ENCODE measurements at places on chromosomes 3 and 15.
A peak's percentile ranks its signal among the peaks of the same experiment; 100 is the strongest.

- DNase-seq: no peak
These were observed 74.1 kb upstream of the RAP2B start for GRCh38 chr3:153087595-153088566.

- no peak for DNase-seq
These were observed 283.1 kb upstream of the STAC start for GRCh38 chr3:36097209-36097608.

- no peak for DNase-seq
These were observed 74.0 kb upstream of the LINGO1 start for GRCh38 chr15:77706482-77707244.

GRCh38 chr3:141049681-141050080 lies 1.5 kb upstream of the SPSB4 start:
- DNase-seq: no peak

DNA sequence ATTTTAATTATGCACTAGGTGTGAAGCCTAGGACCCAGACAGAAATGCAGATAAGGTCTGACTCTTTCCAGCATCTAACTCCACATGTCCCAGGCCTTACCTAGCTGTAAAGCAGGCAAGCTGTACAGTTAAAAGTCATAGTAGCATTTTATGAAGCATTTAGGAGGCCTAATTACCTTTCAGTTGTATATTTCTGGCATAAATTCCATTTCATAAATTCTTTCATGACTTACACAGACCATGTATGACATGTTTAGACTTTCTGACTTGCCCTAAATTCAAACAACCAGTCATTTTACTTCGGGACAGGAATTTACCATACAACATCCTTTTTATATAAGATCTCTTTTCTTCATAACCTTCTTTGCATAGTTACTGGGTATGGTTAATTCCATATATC lies 35.3 kb upstream of the THUMPD3 start:
- no peak for DNase-seq

DNA sequence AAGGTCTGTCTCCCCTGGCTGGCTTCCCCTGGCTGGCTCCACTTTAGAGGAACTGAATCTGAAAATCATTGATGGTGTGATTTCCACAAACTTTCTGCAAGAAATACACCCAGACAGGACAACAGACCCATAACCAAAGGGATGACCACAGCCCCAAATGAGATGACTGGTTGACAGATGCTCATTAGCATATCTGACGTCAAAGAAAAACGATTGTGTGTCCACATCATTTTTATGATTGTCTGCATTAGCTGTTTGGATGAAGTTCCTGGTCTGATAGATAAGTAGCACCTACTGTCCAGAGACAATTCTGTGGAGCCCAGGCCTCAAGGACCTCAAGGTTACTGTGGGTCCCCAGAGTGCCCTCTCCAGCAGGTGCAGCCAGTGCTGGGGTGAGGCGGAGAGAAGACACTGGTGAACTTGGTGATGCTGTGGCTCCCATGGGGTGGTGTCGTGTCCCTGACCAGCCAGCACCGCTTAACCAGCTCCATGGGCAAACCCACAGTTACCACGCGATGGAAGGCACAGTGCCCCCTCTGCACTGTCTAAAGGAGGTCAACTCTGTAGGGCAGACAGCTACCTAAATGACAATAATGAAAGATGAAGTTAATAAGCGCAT lies 127.4 kb downstream of the NSMCE3 start:
- no peak for DNase-seq

- DNase-seq: peak; percentile 16
These were observed 120.5 kb downstream of the GREM1 start for GRCh38 chr15:32838338-32838737.

DNA sequence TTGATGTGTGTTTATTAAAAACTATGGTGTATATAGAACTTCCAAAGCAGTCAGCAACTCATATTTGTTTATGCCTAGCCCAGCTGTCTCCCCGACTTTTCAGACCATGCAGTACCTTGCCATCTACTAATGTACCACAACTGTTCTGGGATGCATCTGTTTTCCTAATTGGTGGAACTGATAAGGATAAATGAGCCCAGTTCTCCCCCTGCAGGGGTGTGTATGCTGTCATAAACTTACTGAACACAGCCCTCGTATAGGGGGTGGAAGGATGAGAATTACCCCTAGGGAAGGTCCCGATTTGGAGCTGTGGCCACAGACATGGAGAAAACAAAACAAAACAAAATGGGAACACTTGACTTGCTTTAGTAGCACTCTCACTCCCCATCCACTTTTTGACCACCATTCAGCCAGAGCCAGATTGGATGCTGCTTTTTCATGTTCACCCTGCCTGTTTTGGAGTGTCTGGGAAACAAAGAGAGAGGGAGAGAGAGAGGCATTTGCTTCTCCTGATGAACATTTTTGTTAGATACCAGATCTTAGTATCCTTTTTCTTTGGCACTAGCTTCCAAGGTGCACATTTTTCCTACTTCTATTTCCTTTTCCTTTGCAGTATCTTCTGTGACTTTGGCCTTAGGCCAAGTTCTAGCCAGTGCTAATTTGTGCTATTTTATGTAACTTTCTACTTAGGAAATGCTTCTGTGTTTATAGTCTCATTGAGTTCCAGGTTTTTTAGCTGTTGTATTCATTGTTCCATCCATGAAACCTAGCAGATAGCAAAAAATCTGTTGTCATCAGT lies 29.1 kb downstream of the CADM2 start:
- DNase-seq: no peak

DNA sequence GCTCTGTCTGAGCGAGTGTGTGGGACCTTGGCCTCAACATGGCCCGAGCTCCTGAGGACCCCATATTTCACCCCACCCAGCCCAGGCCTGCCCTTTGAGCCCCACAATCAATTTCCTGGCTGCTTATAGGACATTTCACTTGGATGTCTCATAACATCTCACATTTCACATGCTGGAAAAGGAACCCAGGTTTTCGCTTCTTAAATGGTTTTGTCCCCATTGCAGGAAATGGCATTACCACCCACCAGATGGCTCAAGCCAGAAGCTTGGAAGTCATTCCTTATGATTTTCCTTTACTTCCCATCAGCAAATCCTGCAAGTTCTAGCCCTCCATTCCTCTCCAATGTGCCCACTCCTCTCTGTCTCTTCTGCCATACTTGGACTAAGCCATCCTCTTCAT lies 14.9 kb downstream of the ITGA11 start:
- DNase-seq: no peak

GRCh38 chr15:77494073-77494867 lies 73.6 kb downstream of the HMG20A start:
- DNase-seq: no peak

Data from A172 (cell line).